ENCODE measurements at places on chromosomes 2 and 18. TPM values are rescaled to one million over a fixed set of nuclear protein-coding genes. Genes with fewer than 3 reads are reported as not detected.

- no peak overlapping the region for H3K27ac ChIP-seq
- H3K36me3 ChIP-seq: no peaks in the 10 kb centered on the region
- no peak overlapping the region for H3K4me3 ChIP-seq
- DNase-seq: no peak
- peaks cover 5% of the 10 kb centered on the region for H3K4me1 ChIP-seq
Measured at GRCh38 chr2:162732946-162733698, 105.4 kb downstream of the KCNH7 start.

LTBP1 gene
- total RNA-seq: 3.9 TPM

- H3K27me3 ChIP-seq: peaks cover 12% of the 10 kb centered on the region
- H3K27ac ChIP-seq: peak within 1 kb of the TSS; percentile 92
- peaks cover 16% of the 10 kb centered on the region for H3K4me1 ChIP-seq
- peak within 1 kb of the TSS; percentile 100 for H3K4me3 ChIP-seq
- peaks cover 6% of the 10 kb centered on the region for H3K36me3 ChIP-seq
Measured at GRCh38 chr2:120252225-120253020, at the start of gene RALB. RALB (plus strand) TSS chr2:120252852; CDS start chr2:120278665, 25,813 bp downstream.

DNA sequence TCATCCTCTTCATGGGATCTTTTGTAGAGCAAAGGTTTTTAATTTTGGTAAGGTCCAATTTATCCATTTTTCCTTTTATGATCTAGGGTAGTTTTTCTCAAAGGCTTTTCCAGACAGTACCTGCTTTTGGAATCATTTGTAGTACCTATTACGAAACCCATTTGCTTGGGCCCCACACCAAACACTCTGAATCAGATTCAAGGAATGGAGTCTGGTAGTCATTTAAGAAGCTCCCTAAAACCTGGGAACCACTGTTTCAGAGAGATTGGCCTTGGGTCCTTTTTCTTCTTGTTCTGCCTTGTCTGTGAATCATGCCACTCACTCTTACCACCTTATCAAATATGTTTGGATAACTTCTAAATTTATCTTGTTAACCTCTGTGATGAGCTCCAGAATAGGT is 40.3 kb downstream of the OSBPL6 start:
- H3K4me1 ChIP-seq: no peaks in the 10 kb centered on the region
- no peaks in the 10 kb centered on the region for H3K36me3 ChIP-seq
- H3K4me3 ChIP-seq: no peak overlapping the region
- no peaks in the 10 kb centered on the region for H3K27me3 ChIP-seq
- DNase-seq: no peak
- H3K27ac ChIP-seq: no peak overlapping the region

GRCh38 chr18:80145196-80145804 is 36.2 kb downstream of the ADNP2 start:
- no peak for DNase-seq
- no peaks in the 10 kb centered on the region for H3K36me3 ChIP-seq
- peaks cover 5% of the 10 kb centered on the region for H3K27me3 ChIP-seq
- no peak overlapping the region for H3K4me3 ChIP-seq

- peaks cover 2% of the 10 kb centered on the region for H3K27me3 ChIP-seq
- H3K27ac ChIP-seq: no peak overlapping the region
- no peaks in the 10 kb centered on the region for H3K4me1 ChIP-seq
- no peak for DNase-seq
- H3K36me3 ChIP-seq: no peaks in the 10 kb centered on the region
- H3K4me3 ChIP-seq: no peak overlapping the region
Measured at GRCh38 chr2:158837645-158838044, 42.5 kb downstream of the DAPL1 start.

DNA sequence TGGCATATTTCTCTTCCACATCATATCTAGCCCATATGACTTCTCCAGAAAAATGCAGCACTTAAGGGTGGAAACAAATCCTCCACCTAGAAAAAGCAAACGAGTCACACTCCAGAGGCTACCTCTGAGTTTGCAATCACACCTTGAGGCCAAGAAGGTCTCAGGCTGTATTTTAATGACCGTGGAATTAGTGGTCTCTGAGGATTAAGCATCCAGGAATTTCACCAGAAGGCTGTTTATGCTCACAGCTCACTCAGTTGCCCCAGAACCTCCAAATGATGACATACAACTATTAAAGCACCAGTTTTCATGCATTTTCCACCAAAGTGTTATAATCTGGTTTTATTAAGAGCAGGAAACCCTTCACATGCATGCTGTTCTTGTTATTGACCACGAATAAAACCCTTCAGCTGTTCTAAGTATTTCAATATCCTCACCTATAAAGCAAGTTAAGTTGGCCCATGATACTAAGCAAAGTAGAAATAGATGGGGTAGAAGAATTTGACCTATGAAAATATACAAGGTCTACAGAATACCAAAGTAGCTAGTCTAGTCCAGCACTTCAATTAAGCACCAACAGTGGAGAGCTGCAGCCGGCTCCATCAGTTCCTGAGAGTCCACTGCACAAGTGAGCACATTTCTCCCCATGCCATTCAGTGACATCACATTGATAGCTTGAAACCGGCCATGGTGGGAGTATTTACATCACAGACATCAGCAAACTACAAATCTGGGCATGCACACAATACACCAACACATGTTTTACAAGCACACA is 39.5 kb upstream of the SLC14A1 start:
- H3K4me1 ChIP-seq: peaks cover 35% of the 10 kb centered on the region
- H3K4me3 ChIP-seq: no peak overlapping the region
- peaks cover 17% of the 10 kb centered on the region for H3K27me3 ChIP-seq
- H3K36me3 ChIP-seq: no peaks in the 10 kb centered on the region
- H3K27ac ChIP-seq: no peak overlapping the region
- no peak for DNase-seq

DNA sequence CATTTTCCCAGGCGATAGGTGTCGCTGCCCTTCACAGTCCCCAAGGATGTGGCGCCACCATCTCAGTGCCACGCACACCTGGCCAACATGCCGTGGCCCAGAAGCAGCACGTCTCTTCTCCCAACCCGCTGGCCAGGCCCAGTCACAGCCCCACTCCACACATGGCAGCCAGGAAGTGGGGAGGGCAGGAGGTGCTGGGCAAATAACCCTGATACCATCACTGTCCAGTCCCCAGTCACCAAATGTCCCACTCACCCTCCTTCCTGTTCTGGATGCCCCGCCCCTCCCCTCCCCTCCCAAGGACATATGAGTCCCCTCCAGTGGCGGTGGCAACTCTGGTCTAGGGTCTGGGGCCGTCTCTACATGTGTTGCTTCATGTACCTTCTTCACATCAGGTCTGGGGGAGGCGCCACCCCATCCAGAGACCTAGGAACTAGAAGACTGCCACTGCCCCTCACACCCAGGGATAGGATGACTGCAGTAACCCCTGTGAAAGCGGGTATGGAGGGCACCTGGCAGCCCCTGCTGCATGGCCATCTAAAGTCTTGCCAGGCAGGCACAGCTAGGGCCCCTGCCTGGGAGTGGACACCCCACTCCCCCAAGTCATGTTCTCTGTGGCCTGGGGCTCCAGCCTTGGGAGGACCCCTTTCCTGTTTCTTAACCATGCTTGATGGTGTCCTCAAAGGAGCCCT is 7.3 kb upstream of the CAPN10 start:
- peaks cover 2% of the 10 kb centered on the region for H3K27me3 ChIP-seq
- peaks cover 25% of the 10 kb centered on the region for H3K36me3 ChIP-seq
- H3K27ac ChIP-seq: no peak overlapping the region
- peaks cover 16% of the 10 kb centered on the region for H3K4me1 ChIP-seq
- DNase-seq: no peak
- H3K4me3 ChIP-seq: no peak overlapping the region

KLHL30 gene
- total RNA-seq: 3.5 TPM

GRCh38 chr2:20634507-20635112 is 16.3 kb downstream of the HS1BP3 start:
- H3K4me3 ChIP-seq: no peak overlapping the region
- no peak for DNase-seq
- no peaks in the 10 kb centered on the region for H3K27me3 ChIP-seq
- H3K36me3 ChIP-seq: no peaks in the 10 kb centered on the region

DNA sequence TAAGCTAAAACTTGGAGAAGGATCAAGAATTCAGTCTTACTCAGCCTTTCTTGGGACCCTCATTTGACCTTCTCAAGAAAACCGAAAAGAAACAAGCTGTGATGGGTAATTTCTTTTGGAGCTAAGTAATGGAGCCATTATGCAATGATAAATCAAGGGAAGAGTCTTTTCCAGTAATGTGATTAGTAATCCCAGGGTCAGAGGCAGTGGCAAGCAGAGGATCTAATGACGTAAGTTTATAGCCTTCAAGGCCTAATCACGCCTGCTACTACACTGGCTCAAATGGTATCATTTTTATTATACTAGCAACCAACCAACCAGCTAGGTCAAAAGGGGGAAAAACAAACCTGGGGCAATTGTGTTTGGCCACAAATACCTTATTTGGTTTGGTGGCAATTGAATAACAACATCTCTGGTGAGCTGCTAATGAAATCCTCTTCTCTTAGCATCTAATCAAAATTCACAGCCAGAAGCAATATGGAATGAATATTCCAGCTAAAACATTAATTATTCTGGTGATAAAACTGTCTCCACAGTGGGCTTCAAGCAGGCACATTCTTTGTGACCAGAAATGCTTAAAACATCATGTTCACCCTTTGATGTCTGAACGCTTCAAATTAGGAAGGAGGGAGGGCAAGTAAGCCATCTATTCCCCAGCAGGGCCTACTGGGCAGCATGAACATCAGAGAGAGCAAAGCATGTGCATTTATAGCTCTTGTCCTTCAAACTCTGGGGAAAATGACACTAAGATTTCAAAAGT is 114.9 kb upstream of the SULT1C3 start:
- H3K36me3 ChIP-seq: no peaks in the 10 kb centered on the region
- no peak for DNase-seq
- H3K4me1 ChIP-seq: no peaks in the 10 kb centered on the region
- H3K27ac ChIP-seq: no peak overlapping the region
- H3K4me3 ChIP-seq: no peak overlapping the region
- no peaks in the 10 kb centered on the region for H3K27me3 ChIP-seq

NEB gene
- 0.59 TPM for total RNA-seq
